ENCODE measurements at places on chromosomes 6 and 20.

GRCh38 chr6:40966860-40967259, 72.2 kb downstream of the UNC5CL start:
- DNase-seq: no peak

GRCh38 chr6:150129616-150130505, 13.0 kb upstream of the PPP1R14C start:
- DNase-seq: no peak

DNA sequence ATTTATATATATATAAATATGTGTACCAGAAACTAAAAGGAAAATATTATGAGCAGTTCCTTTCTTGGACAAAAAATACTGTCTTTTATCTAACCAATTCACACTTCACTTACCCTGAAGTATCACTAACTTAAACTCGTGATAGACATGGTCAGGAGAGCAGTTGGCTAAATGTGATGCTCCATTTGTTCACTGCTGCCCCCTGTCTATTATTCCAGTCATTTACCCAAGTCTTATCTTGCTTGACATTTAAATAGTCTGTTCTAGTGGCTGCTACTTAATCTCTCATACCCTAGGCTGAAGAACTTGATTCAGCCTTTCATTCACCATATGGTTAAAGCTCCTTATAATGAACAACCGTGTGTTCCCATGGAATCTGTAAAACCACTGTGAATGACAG, 789.6 kb upstream of the EYS start:
- DNase-seq: no peak

DNA sequence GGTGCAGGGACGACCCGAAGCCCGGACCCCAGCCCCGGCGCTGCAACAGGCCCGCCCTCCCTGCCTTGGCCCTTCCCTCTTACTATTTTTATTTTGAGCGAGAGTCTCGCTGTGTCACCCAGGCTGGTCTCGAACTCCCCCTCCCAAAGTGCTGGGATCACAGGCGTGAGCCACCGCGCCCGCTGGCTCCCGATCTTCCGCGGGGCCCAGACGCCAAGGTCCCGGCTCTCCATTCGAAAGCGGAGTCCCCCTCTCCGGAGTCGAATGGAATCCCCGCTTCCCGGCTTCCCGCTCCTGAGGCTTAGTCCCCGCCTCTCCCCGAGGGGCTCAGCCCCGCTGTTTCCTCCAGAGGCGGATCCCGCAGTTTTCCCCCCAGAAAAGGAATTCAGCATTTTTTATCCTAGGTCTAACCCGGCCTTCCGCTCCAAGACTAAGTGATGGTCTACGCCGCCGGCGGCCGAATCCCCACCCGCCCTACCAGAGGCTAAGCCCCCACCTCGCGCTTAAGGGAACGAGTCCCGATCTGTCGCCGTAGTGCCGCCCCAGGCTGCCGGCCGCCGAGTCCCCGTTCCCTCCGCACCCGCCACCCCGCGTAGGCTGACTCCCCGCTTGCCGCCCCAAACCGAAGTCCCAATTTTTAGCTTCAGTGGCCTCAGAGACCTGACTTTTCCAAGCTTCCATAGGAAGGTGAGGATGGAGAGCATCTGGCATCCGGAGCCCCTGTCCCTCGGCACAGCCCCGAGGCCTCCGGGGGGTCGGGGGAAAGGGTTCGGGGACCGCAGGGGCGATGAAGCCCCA, 11.5 kb upstream of the TMC2 start:
- peak; percentile 23 for DNase-seq

- DNase-seq: no peak
Observed at GRCh38 chr6:84422380-84422968, 195.0 kb upstream of the CEP162 start.

GRCh38 chr20:40339661-40340449, 349.2 kb downstream of the MAFB start:
- DNase-seq: no peak

GRCh38 chr6:42166444-42167141, 6.6 kb upstream of the GUCA1A start:
- peak; percentile 66 for DNase-seq

GRCh38 chr20:17782768-17783167, 83.0 kb downstream of the BANF2 start:
- no peak for DNase-seq

GRCh38 chr20:15289337-15289736, 951.9 kb upstream of the FLRT3 start:
- DNase-seq: no peak

- no peak for DNase-seq
Observed at GRCh38 chr6:168352096-168352495, 32.5 kb upstream of the DACT2 start.

GRCh38 chr6:47086051-47086770, 44.1 kb upstream of the ADGRF1 start:
- DNase-seq: no peak

GRCh38 chr20:3934624-3935023, 45.4 kb downstream of the PANK2 start:
- no peak for DNase-seq

GRCh38 chr6:143140767-143141166, 80.1 kb downstream of the AIG1 start:
- no peak for DNase-seq

- no peak for DNase-seq
Observed at GRCh38 chr20:44031781-44032582, 117.3 kb downstream of the TOX2 start.

GRCh38 chr6:95576218-95576997, 927 bp upstream of the MANEA start:
- no peak for DNase-seq

GRCh38 chr6:25564943-25565342, 87.1 kb upstream of the SCGN start:
- DNase-seq: no peak

GRCh38 chr20:41038149-41038877, 9.7 kb downstream of the TOP1 start:
- DNase-seq: no peak

DNA sequence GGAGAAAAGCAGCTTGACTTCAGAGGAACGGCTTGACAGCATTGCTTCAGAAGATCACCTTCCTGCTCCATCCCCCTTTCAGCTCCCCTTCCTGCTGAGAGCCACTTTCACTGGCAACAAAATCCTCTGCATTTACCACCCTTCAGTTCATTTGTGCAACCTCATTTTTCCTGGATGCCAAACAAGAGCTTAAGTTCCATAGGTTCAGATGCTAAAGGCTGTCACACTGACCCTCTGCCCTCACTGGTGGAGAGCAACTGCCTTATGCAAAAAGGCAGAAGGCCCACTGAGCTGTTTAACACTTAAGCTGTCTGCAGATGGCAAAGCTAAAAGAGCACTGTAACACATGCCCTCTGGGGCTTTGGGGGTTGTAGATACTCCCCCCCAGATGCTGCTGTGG, 131.2 kb upstream of the SPACA1 start:
- DNase-seq: no peak

- no peak for DNase-seq
Observed at GRCh38 chr6:435441-436307, 44.1 kb downstream of the IRF4 start.

DNA sequence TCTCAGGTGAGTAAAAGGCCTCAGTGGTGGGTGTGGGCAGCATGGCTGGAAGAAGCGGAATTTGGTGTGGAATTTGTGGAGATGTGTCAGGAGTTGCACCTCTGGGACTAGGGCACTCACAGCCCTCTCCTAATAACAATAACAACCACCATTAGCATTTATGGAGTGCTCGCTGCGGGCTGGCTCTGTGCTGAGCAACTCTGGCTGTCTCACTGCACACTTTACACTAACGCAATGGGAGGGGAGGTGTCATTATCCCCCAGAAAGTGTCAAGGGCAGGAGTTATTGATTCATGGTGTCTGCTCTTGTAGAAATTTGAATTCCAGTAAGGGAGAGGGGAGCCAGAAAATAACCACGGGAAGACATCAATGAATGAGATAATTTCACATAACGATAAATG, 22.7 kb upstream of the SCRT2 start:
- no peak for DNase-seq

GRCh38 chr6:49826743-49827406, 39.5 kb downstream of the CRISP1 start:
- DNase-seq: no peak

DNA sequence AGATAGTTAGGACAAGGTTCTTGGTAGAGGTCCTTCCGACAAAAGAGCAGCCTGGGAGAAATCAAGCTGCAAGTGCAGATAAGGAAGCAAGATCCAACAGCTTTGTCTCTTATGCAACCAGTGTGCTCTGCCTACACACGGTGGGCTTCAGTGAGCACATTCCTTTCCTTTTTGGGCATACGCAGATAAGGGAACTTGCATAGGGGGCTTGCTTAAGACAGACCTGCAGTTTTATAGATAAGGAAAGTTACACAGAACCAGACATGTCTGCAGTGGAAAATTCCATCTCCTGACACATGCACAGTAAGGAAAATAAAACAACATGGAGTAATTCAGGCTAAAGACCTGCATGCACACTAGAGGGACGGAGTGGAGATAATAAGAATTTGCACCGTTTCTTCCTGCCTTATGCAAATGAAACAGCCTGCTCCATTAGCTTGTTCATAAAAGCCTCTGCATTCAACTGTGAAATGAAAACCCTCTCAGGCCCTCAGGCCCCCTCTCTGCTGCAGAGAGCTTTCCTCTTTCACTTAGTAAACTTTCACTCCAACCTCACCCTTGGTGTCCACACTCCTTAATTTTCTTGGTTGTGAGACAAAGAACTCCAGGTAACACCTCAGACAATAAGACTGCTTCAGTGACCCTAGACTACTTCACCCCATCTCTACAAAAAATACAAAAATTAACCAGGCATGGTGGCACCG, 97.5 kb upstream of the MYLIP start:
- no peak for DNase-seq

DNA sequence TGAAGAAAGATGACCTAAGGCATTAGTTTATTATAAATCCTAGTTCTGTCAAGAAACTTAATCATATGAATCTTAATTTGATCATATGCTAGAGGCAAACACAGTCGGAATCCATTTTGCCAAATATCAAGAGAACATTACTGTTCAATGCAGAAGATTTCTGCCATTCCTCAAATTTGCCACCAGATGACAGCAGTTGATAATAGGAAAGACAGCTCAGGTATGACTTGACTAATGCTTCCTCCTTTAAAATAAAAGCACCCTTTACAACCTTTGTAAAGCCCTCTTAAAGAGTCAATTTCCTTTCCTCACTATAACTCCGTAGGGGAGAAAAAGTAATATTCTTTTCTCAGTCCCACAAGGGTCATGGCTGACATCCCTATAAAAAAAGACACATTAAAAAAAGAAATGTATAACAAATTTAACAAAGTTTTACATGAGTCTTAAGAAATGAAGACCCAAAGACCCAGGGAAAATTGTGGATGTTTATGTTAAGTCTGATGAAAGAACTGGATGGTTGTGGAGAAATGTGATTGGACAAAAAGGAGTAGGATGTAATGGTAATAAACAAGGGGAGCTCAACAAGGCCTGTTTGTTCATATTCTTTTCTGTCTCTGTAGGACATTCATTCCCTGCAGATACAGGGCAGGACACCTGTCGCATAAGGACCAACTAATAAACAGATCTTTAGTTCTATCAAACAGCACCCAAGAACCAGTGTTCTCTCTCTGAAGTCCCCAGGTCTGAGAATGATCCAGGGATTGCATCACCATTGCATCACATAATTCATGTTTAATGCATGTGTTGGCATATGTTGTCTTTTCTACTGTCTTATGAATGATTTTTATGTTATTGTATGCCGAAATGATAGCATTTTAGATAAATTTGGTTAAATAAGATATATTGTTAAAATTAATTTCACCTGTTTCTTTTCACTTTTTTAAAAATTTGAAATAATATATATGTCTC, 23.0 kb upstream of the IL17A start:
- no peak for DNase-seq

GRCh38 chr6:108616544-108616943, 55.8 kb downstream of the FOXO3 start:
- no peak for DNase-seq

DNA sequence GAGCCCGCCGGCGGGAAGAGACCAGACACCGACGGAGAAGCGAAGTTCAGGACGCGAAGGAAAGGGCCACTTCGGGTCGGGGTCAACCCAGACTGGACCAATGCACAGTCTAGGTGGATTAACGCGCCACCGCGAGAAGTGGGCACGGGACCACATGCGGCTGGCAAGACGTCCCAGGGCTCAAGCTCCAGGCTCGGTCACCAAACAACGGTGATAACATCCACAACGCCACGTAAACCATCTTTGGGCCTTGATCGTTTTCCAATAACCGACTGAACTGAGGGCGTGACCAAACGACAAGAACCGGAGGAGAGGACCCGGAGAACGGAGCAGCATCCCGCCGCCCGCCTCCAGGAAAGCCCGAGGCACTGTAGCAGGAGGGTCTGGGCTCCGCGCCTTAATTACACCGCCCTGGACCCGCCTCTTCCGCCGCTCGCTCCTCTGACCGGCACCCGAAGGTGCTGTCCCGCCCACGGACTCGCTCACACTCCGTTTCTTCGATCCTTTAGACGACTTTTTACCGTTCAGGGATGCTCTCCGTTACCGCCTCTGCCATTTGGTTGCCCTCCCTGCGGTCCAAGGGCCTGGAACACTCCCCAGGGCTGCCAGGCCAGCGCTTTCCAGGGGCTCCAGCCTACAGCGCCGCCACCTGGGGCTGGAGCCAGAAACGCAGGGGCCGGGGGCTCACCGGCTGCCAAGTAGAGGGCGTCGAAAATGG, 44.1 kb downstream of the DPPA5 start:
- peak; percentile 68 for DNase-seq

GRCh38 chr20:52105442-52106422, 85.8 kb downstream of the ZFP64 start:
- DNase-seq: no peak

DNA sequence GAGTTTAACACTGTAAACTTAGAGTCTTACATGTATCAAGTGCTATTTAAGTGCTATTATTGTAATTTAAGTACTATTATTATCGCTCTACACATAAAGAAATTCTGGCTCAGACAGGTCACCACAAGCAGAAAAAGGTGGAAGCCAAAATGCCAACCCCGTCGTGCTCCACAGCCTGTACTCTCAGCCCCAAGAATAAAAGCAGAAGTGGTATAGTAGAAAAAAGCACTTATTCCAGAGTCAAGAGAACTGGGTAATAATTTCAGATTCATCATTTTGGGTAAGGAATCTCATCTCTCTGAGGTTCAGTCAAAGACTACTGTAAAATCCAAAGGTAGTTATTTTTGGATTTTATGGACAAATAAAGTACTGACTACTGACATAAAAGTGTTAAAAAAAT, 943 bp downstream of the ZUP1 start:
- no peak for DNase-seq

GRCh38 chr6:140985679-140986275, 1146.9 kb upstream of the GJE1 start:
- no peak for DNase-seq

GRCh38 chr6:35962779-35963560, 42.1 kb upstream of the SRPK1 start:
- DNase-seq: no peak
